ENCODE measurements at places on chromosomes 2 and 18. TPM values are rescaled to one million over a fixed set of nuclear protein-coding genes. Genes with fewer than 3 reads are reported as not detected.

The TUBA4B gene
- polyA plus RNA-seq = 0.28 TPM

The ANO7 gene
- polyA plus RNA-seq = not detected

The LONRF2 gene
- 0.43 TPM for polyA plus RNA-seq

The ASB18 gene
- not detected for polyA plus RNA-seq

The GRB14 gene
- polyA plus RNA-seq = 1.6 TPM

GRCh38 chr18:49185623-49186022 lies 234.9 kb upstream of the SMAD7 start:
- no peak for DNase-seq

DNA sequence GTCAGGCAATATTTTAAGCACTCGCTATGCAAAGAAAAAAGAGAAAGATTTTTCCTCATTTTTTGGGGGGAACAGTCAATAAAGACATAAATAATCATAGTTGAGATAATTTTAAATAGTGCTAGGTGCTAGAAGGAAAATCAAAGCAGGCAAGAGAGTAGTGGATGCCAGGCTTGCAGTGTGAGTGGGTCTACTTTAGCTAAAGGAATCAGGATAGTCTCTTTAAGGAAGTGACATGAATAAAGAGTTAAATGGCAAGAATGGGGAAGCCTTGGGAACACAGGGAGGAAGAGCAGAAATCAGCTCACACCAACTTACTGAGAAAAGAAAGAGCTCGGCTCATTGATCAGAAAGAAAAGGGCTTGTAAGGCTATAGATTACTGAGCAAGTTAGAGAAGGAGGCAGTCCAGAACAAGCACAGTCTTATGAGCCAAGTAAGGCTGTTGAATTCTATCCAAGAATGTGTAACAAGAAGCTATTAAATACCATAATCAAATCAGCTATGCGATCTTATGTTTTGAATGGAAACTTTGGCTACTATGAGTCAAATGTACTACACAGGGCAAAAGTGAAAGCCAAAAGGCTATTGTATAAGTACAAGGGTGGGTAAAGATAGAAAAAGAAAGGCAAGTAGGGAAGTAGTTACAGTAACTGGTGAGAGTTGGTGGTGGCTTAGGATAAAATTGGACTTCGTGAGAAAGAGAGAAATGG lies 833.8 kb upstream of the PIK3C3 start:
- DNase-seq = no peak

DNA sequence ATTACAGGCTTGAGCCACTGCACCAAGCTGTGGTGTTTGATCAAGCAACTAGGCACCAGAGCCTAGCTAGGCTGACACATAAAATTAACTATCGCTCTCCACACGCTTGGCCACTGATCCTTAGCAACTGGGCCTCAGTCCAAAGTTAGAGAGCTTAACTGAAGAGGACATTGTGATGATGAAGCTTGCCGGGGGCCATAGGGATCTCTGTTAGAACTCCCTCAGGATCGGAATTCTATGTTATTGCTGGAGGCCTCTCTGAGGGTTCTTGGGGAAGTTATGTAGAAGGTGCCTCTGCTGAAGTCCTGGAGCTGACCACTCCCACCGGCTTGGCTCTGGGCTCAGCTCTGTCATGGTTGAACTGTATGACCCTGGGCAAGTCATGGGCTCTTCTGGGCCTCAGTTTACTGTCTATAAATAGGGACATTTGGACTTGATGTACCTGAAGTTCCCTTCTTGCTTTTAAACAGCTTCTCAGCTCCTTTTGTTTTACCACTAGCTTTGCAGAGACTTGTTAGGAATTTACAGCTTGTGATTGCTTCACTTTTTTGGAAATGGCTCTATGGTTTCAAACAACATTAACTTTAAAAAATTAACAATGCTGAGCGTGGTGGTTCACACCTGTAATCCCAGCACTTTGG lies 44.1 kb downstream of the GATA6 start:
- DNase-seq = no peak

GRCh38 chr2:37664231-37664643 lies 7.2 kb downstream of the CDC42EP3 start:
- no peak for DNase-seq

DNA sequence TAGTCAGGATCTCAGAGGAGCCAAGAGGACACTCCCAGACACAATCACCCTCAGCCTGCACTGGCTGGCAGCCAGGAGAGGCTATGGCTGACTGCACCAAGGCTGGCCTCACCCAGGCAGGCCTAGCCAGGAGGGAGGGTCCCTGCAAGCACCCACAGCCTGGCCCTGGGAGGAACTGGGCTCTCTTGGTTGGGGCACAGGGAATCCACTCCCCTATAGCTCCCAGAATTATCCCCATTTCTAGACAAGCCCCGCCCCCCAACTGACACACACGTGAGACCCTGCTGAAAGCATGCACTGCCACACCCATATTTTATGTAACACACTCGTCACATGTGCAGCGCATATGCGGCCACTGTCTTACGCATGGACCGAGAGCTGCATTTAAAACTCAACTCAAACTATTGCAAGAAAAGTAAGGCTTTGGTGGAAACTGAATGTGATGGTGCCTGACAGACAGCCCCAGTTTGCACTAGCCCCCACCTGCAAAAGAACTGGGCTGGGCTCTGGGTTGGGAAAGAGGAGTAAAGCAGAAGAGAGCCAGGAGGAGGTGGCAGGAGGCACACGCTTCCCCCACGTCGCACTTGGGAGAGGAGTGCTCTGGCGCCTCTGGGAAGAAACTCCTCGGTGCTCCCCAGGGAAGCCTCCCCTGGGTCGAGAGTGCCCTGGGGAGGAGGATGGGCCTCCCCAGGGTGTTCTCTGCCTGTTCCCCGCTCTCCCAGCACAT lies 28.9 kb upstream of the ARHGEF4 start:
- DNase-seq = no peak

GRCh38 chr2:224545884-224546644 lies 39.1 kb downstream of the CUL3 start:
- no peak for DNase-seq

GRCh38 chr2:73939419-73939818 lies 12.7 kb downstream of the DGUOK start:
- DNase-seq = no peak

All from aorta (tissue), 5 donors.